ENCODE measurements at places on chromosomes 16 and 17.
A peak's percentile ranks its signal among the peaks of the same experiment; 100 is the strongest.

- no peak for DNase-seq
Observed at GRCh38 chr16:58119509-58119845, 9.7 kb downstream of the CFAP20 start.

GRCh38 chr16:48526058-48526957 lies 83.7 kb downstream of the N4BP1 start:
- peak; percentile 73 for DNase-seq

DNA sequence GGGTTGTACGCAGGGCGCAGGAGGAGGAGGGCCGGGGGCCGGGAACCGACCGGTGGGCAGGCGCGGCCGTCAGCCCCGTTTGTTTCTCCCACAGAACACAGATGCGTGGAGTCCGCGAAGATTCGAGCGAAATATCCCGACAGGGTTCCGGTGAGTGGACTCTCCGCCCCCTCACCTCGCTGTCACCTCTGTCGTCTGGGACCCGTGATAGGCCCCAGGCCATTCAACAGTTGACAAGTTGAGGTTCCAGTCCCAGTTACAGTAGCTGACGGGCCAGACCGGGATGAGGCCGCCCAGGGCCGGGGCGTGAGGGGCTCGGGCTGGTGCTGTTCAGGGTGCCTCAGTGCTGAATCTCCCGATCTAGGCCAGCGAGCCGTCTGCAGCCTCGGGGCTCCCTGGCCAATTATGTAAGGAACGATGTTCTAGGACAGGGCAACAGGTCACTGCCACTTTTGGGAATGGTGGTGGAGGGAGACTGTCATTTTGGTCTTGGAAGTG lies 628 bp downstream of the GABARAPL2 start:
- DNase-seq, result no peak

DNA sequence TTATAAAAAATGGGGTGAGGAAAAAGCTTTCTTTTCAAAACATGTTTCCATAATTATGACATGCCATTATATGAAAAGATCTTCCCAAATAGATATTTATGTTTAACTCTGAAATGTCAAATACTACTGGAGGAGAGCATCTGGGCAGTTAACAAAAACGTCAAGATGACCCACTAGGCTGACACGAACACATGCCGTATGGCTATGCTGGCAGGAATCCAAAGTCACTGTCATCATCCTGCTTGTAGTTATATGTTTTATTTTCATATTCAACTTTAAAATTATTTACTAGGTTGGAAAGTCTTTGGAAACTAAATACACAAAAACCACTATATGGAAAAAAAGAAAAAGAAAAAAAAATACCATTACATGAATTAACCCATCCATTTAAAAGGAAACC lies 27.3 kb downstream of the ANKFY1 start:
- no peak for DNase-seq

- peak; percentile 36 for DNase-seq
Observed at GRCh38 chr17:80065478-80066170, 29.2 kb downstream of the CCDC40 start.

DNA sequence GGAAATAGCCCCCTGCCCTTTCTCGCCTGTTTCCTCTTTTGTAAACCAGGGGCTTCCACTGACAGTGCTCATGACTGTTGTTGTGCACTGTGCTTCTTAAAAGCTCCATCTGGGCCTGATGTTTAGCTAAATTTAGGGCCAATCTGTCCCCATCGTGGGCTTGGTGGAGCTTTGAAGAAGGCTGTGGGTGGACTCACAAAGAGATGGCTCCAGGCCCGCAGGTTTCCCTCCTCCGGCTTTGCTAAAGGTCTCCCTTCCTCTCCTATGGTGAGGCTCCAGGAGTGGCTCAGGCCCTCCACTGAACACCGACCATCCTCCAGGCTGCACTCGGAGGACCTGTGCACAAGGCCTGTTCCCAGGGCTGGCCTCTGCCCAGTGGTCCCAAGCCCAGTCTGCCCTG lies 30.2 kb upstream of the XPO6 start:
- no peak for DNase-seq

GRCh38 chr17:43405861-43406260 lies 7.1 kb downstream of the ARL4D start:
- no peak for DNase-seq

All from WERI-Rb-1 (cell line).